SJCRH30 (cell line): ENCODE measurements at places on chromosomes 4 and X. TPM values are rescaled to one million over a fixed set of nuclear protein-coding genes. Genes with fewer than 3 reads are reported as not detected.

GRCh38 chrX:46169808-46170207 is 375.4 kb downstream of the ZNF674 start:
- no peak overlapping the region for H3K4me3 ChIP-seq
- H3K27me3 ChIP-seq, result no peaks in the 10 kb centered on the region
- H3K27ac ChIP-seq, result no peak overlapping the region
- H3K36me3 ChIP-seq, result no peaks in the 10 kb centered on the region

The ZFP92 gene
- total RNA-seq, result not detected in 2 replicates

The ABLIM2 gene
- total RNA-seq, result 0.12 and 0.20 TPM in 2 replicates

The SFRP2 gene
- not detected in 2 replicates for total RNA-seq

The FGA gene
- not detected in 2 replicates for total RNA-seq

- DNase-seq, result peak; percentile 76
- no peaks in the 10 kb centered on the region for H3K27me3 ChIP-seq
- no peak overlapping the region for H3K4me3 ChIP-seq
- H3K27ac ChIP-seq, result no peak overlapping the region
- no peaks in the 10 kb centered on the region for H3K36me3 ChIP-seq
These were observed 302.9 kb upstream of the GATB start for GRCh38 chr4:152063621-152064240.

DNA sequence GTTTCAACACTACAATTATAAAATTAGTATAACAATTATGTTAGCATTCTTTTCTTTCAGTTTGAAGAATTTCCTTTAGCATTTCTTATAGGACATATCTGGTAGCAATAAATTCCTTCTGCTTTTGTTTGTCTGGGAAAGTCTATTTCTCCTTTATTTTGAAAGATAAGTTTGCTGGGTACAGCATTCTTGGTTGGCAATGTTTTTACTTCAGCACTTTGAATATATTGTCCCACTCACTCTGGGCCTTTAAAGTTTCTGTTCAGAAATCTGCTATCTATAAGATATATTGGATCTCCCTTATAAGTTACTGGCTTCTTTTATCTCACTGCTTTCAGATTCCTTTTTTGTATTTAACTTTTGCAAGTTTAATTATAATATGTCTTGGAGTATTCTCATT is 222.1 kb downstream of the PARM1 start:
- DNase-seq, result no peak
- no peak overlapping the region for H3K27ac ChIP-seq
- no peaks in the 10 kb centered on the region for H3K4me1 ChIP-seq
- no peak overlapping the region for H3K4me3 ChIP-seq
- no peaks in the 10 kb centered on the region for H3K27me3 ChIP-seq

GRCh38 chr4:53637348-53637747 is 46.1 kb upstream of the LNX1 start:
- H3K36me3 ChIP-seq, result no peaks in the 10 kb centered on the region
- H3K27me3 ChIP-seq, result 0 out of 2 replicates have a peak, but pooled peaks cover 6% of the 10 kb centered on the region
- DNase-seq, result no peak
- no peaks in the 10 kb centered on the region for H3K4me1 ChIP-seq
- no peak overlapping the region for H3K4me3 ChIP-seq

- H3K27me3 ChIP-seq, result no peaks in the 10 kb centered on the region
- DNase-seq, result no peak
- H3K4me1 ChIP-seq, result peaks cover 7% of the 10 kb centered on the region
- H3K27ac ChIP-seq, result no peak overlapping the region
These were observed 176.0 kb downstream of the BMPR1B start for GRCh38 chr4:94933799-94934198.

The USP17L22 gene
- not detected in 2 replicates for total RNA-seq

DNA sequence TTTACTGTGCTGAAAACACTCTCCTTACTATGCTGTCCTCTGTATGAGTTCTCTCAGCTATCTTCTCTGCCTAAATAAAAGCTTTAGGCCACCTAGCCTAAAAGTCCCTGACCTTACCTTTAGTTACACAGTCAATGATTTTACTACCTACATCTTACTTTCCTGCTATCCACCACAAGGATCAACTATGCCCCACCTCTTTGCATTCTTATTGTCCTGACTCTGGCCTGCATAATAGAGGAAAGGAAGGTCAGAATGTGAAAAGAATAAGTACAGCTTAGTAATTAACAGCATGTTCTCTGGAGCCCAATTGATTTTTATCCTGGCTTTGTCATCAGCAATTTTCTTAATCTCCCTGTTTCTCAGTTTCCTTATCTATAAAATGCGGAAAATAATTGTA is 1257.8 kb downstream of the RPA4 start:
- DNase-seq, result no peak
- no peaks in the 10 kb centered on the region for H3K27me3 ChIP-seq
- H3K4me1 ChIP-seq, result no peaks in the 10 kb centered on the region

DNA sequence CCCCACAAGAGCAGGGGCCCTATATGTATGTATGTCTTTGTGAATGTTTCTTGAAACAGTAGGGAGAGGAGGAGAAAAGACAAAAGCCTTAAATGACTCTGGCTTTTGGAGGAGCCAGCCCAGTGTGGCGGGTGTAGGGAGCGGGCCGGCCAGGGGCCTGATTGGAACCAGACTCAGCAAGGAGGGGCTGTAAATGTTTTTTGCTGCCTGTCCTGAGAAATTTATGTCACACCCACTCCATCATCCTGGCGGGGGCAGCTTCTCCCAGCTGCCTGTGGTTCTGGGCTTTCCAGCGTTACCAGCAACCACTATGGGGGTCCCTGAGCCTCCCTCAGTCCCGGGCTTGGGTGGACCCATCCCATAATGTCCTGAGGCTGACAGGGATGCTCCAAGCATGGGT is 130.8 kb downstream of the PJA1 start:
- no peaks in the 10 kb centered on the region for H3K4me1 ChIP-seq
- no peak overlapping the region for H3K27ac ChIP-seq
- H3K27me3 ChIP-seq, result no peaks in the 10 kb centered on the region
- H3K36me3 ChIP-seq, result no peaks in the 10 kb centered on the region

The ADGRG4 gene
- not detected in 2 replicates for total RNA-seq

DNA sequence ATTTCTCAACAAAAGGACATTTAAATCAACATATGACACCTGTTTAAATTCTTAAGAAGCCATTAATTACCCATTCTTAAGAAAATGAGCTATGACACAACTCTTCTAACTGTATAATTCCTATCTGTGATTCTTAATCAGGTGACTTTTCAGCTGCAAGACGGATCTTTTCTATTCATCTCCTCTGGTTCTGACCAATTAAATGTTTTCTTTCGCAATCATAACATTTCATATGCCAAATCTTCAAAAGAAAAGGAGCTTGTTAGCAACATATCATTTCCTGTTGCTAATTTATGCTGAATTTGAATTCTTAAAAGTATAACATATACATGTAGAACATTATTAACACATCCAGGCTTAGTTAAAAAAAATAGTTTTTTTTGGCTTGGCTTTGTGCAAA is 62.5 kb downstream of the SEL1L3 start:
- H3K4me3 ChIP-seq, result no peak overlapping the region
- no peak for DNase-seq
- H3K27me3 ChIP-seq, result no peaks in the 10 kb centered on the region
- peaks cover 15% of the 10 kb centered on the region for H3K4me1 ChIP-seq
- H3K36me3 ChIP-seq, result peaks cover 36% of the 10 kb centered on the region

The SPINK2 gene
- not detected in 2 replicates for total RNA-seq

The KCTD8 gene
- total RNA-seq, result not detected in 2 replicates

DNA sequence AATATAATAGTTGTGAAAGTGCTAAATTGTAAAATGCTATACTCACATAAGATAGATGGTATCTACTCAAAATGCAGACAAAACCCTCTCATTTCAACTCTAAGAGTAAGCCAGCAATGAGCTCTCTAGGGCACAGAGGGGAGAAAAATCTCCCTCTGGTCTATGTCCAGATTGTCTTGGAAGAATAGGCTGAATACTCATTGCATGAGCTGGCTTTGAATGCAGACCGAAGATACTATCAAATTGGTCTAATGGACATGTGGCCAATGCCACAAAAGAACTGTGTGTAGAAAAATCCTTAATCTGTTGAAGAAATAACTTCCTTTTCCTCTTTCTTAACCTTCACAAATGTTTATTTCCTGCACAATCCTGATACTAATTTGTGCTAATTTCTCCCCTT is 3.5 kb downstream of the ZXDA start:
- no peak for DNase-seq
- no peak overlapping the region for H3K27ac ChIP-seq
- H3K4me1 ChIP-seq, result no peaks in the 10 kb centered on the region
- no peak overlapping the region for H3K4me3 ChIP-seq
- no peaks in the 10 kb centered on the region for H3K36me3 ChIP-seq
- no peaks in the 10 kb centered on the region for H3K27me3 ChIP-seq

DNA sequence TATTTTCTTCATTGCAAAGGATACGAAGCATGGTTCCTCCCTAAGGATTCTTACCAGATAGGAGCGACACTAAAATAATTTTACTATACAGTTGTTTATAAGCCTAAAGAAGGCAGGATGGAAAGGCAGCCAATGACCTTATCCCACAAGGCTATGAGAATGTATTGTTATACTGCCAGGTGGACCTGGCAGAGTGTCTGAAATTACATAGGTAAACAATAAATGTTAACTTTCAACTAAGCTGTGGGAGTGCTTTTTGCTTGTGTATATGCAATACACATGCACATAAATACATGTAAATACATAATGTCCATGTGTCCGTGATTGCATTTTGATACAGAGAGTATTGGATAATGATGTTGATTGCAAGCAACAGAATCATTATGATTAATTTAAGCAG is 850.6 kb downstream of the CENPC start:
- H3K4me3 ChIP-seq, result no peak overlapping the region
- H3K36me3 ChIP-seq, result no peaks in the 10 kb centered on the region
- DNase-seq, result no peak
- H3K4me1 ChIP-seq, result no peaks in the 10 kb centered on the region

The HSFX3 gene
- not detected in 2 replicates for total RNA-seq

GRCh38 chrX:112359906-112360305 is 277.3 kb upstream of the TRPC5 start:
- no peaks in the 10 kb centered on the region for H3K36me3 ChIP-seq
- DNase-seq, result no peak
- H3K27ac ChIP-seq, result no peak overlapping the region
- H3K4me3 ChIP-seq, result no peak overlapping the region
- H3K4me1 ChIP-seq, result no peaks in the 10 kb centered on the region

GRCh38 chr4:174582463-174582862 is 60.2 kb upstream of the HPGD start:
- no peak for DNase-seq
- no peaks in the 10 kb centered on the region for H3K4me1 ChIP-seq

DNA sequence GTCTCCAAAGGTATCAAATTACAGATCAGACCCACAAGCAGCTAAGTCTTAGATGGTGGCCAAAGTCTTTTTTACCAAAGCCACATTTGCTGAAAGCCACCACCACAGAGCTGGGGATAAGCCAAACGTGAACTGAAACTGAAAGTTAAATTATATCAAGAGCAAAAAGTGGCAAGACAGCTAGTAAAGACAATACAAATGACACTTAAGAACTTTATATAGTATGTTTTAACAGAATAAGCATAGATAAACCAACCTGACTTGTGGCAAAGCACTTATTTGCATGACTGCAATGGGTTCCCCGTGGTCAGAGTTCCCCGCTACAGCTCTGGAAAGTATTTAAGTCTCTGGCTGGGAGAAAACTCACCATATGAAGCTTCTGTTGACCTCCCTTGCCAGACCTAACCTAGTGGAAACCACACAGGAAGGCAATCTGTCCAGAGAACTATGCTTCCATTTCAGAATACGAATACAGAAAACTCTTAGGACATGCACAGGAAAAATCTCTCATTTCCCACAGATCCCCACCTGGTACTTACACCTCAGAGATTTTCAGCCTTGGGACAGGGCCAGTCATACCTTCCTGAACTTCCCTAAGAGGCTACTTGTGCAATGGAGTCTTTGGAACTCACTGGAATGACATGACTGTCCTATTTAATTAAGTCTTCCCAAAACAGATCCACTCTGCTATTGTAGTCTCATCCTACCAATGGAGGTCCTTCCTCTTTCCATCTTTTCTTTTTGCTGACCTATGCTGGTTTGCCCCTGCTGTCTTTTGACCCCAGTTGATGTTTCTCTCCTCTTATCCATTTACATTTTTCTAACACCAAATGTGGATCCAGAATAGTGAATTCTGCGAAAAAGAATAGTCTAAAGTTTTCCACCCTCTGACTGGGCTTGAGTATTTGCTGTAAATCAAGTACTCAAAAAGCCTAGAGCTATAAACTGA is 225.1 kb downstream of the NR3C2 start:
- H3K4me3 ChIP-seq, result no peak overlapping the region
- no peaks in the 10 kb centered on the region for H3K36me3 ChIP-seq
- no peak for DNase-seq
- H3K4me1 ChIP-seq, result peaks cover 5% of the 10 kb centered on the region
- no peak overlapping the region for H3K27ac ChIP-seq
- no peaks in the 10 kb centered on the region for H3K27me3 ChIP-seq

- peak; percentile 7 for DNase-seq
- no peak overlapping the region for H3K27ac ChIP-seq
- no peak overlapping the region for H3K4me3 ChIP-seq
These were observed 42.8 kb downstream of the TENM3 start for GRCh38 chr4:182286035-182286434.

DNA sequence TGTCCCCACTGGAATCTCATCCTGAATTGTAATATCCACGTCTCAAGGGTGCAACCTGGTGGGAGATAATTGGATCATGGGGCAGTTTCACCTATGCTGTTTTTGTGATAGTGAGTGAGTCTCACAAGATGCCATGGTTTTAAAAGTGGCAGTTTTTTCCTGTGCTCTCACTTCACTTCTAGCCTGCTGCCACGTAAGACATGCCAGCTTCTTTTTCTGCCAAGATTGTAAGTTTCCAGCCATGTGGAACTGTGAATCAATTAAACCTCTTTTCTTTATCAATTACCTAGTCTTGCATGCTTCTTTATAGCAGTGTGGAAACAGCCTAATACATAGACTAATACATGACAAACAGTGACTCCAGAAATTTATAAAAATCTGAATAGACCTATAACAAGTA is 1131.8 kb downstream of the PCDH7 start:
- no peaks in the 10 kb centered on the region for H3K4me1 ChIP-seq
- no peak overlapping the region for H3K27ac ChIP-seq
- no peak for DNase-seq
- H3K36me3 ChIP-seq, result no peaks in the 10 kb centered on the region

GRCh38 chrX:100995469-100995868 is 26.0 kb downstream of the ARL13A start:
- H3K4me3 ChIP-seq, result no peak overlapping the region
- DNase-seq, result peak; percentile 54
- no peaks in the 10 kb centered on the region for H3K27me3 ChIP-seq
- peaks cover 11% of the 10 kb centered on the region for H3K4me1 ChIP-seq
- H3K27ac ChIP-seq, result peak overlapping the region; percentile 73

The GIMD1 gene
- total RNA-seq, result not detected in 2 replicates

- H3K4me1 ChIP-seq, result peaks cover 35% of the 10 kb centered on the region
- no peak for DNase-seq
- no peaks in the 10 kb centered on the region for H3K27me3 ChIP-seq
- H3K36me3 ChIP-seq, result no peaks in the 10 kb centered on the region
- no peak overlapping the region for H3K4me3 ChIP-seq
These were observed 48.1 kb upstream of the FAM9C start for GRCh38 chrX:13092455-13092941.

The RAB9B gene
- 0.69 and 0.99 TPM in 2 replicates for total RNA-seq

GRCh38 chrX:151870602-151871001 is 42.1 kb upstream of the MAGEA4 start:
- H3K4me3 ChIP-seq, result no peak overlapping the region
- H3K36me3 ChIP-seq, result no peaks in the 10 kb centered on the region
